ENCODE measurements at places on chromosomes 4 and X.
A peak's percentile ranks its signal among the peaks of the same experiment; 100 is the strongest.

- DNase-seq, result no peak
These were observed 130.4 kb upstream of the SPRY1 start for GRCh38 chr4:123266221-123266620.

DNA sequence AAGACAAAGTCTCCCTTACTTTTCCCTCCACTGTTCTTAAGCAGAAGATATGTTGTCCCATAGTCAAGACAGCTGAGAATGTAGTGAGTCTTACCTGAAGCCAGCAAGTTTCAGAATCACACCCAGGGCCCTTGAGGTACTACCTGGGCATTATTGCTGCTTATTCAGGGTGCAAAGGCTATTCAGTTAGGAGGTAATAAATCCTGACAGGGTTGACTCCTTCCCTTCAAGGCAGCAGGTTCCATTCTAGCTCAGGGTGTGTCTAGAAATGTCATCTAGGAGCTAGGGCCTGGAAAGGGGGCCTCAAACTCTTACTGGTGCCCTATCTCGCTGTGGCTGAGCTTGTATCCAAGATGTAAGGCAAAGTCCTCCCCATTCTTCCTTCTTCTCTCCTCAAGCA, 259.0 kb downstream of the FAT4 start:
- no peak for DNase-seq

- DNase-seq, result no peak
These were observed 1130.9 kb upstream of the PRKX start for GRCh38 chrX:4844376-4844775.

GRCh38 chrX:49269767-49270248, at the start of gene PPP1R3F:
TSS of gene PPP1R3F (plus strand) at chrX:49269793. CDS start at chrX:49269870, 77 bp downstream.
- no peak for DNase-seq

- DNase-seq, result no peak
These were observed 18.9 kb downstream of the FGF13 start for GRCh38 chrX:138692591-138692990.

GRCh38 chr4:111579767-111580166, 565.5 kb upstream of the FAM241A start:
- no peak for DNase-seq

- DNase-seq, result peak; percentile 30
These were observed 1368.2 kb downstream of the STIM2 start for GRCh38 chr4:28228561-28229491.

GRCh38 chrX:104270916-104271512, 16.3 kb upstream of the ESX1 start:
- peak; percentile 6 for DNase-seq

DNA sequence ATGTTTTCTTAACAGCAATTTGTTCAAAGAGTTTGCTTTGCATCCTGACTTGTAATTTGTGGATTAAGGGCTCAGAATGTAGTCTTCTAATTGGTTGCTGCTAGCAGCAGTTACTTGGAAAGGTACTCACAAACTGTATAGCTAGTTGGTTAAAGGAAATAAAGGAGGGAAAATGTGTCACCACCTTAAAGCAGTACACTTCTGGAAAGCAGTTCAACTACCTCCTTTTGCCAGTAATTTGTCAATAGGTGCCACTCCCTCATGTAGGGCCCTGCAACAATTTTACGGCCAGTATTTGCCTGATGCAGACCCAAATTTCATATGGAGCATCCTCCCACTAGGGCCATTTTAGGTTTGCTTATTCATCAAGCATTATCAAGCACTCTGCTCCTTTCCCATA, 20.8 kb downstream of the AMOT start:
- no peak for DNase-seq

DNA sequence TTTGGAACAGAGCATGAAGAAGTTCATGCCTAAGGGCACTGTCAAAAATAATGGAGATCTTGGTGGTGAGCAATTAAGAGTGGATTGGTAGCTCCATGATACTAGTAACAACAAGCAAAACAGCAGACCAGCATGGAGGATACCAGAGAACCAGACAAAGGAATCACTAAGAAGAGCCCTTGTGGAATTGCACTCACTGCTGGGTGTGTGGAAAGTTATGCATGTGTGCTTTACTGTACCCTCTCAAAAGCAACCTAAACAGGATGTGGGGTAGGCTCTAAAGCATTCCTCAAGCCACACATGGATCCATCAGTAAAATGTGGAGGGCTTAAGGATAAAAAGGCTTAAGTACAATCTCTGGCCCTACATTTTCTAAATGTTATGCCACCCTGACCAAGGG, 69.5 kb downstream of the AR start:
- DNase-seq, result peak; percentile 7

DNA sequence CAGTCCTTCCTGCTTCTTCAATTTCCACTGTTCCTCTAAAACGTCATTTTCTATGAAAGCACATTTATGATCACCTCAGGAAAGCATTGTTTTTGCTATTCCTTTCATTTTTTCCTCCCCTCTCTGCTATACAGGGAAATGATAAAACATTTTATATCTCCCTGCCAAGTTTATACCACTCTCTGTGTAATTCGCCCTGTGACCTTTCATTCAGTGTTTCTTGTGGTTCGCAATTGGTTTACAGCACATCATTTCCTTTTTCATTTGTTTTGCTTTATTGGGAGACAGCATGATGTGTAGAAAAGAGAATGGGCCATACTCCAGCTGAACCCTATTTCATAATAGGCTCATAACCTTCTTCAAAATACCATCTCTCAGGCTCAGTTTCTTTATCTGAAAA, 99.9 kb upstream of the RAPGEF2 start:
- peak; percentile 49 for DNase-seq

Data from fibroblast of gingiva (primary cell).